ENCODE measurements at places on chromosomes 1 and 21. TPM values are rescaled to one million over a fixed set of nuclear protein-coding genes. Genes with fewer than 3 reads are reported as not detected.

The CCDC181 gene
- total RNA-seq = 0.29 TPM

The IPP gene
- total RNA-seq = 2.8 TPM

The OPRD1 gene
- 0.01 TPM for total RNA-seq

The FBLIM1 gene
- total RNA-seq = 30.9 TPM

The TTC39A gene
- total RNA-seq = 1.7 TPM

The MX1 gene
- 2.2 TPM for total RNA-seq

The PTGS2 gene
- total RNA-seq = 5.1 TPM

The CFHR4 gene
- not detected for total RNA-seq

The ADAM30 gene
- total RNA-seq = not detected

The KPRP gene
- not detected for total RNA-seq

The KCNN3 gene
- total RNA-seq = 0.02 TPM

The ANXA9 gene
- total RNA-seq = 1.2 TPM

The SFN gene
- 543 TPM for total RNA-seq

The CLCA4 gene
- not detected for total RNA-seq

The ZSCAN20 gene
- 2.4 TPM for total RNA-seq

The FCRLB gene
- total RNA-seq = 1.6 TPM

The ASCL5 gene
- total RNA-seq = 0.11 TPM

The SPRR2F gene
- total RNA-seq = not detected

The CSMD2 gene
- not detected for total RNA-seq

The RNU1-4 gene
- not detected for total RNA-seq

The MATN1 gene
- total RNA-seq = 0.08 TPM

The CGN gene
- 2.5 TPM for total RNA-seq
